Stimulated activated CD8-positive, alpha-beta memory T cell treated with anti-CD3 and anti-CD28 coated beads, Interleukin-15, amount 100 ng/mL, for 24 hours (primary cell): ENCODE measurements at places on chromosomes 5 and 9.

DNA sequence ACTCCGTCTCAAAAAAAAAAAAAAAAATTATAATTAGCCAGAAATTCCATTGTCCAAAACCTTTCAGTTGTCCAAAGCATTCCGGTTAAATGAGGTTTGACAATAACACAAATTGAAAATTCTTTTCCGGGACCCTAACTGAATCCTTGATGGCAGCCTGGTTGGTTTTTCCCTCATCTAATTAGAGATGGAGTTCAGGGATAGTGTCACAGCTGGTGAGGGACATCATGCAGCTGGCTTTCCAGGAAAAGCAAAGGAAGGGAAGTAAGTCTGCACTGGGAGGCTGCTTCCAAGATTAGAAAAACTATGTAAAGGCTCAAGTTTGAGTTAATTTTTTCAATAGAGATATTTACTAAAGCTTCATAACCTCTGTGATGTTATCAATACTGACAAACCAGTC is 195.4 kb downstream of the ADAMTS12 start:
- no peak for DNase-seq

GRCh38 chr5:172816925-172817562 is 17.0 kb upstream of the ERGIC1 start:
- no peak for DNase-seq

- DNase-seq: no peak
Measured at GRCh38 chr9:96156171-96156974, 145.6 kb downstream of the HSD17B3 start.

GRCh38 chr9:87140605-87141109 is 193.4 kb upstream of the GAS1 start:
- DNase-seq: no peak

GRCh38 chr9:93298498-93299417 is 114.8 kb downstream of the WNK2 start:
- no peak for DNase-seq

DNA sequence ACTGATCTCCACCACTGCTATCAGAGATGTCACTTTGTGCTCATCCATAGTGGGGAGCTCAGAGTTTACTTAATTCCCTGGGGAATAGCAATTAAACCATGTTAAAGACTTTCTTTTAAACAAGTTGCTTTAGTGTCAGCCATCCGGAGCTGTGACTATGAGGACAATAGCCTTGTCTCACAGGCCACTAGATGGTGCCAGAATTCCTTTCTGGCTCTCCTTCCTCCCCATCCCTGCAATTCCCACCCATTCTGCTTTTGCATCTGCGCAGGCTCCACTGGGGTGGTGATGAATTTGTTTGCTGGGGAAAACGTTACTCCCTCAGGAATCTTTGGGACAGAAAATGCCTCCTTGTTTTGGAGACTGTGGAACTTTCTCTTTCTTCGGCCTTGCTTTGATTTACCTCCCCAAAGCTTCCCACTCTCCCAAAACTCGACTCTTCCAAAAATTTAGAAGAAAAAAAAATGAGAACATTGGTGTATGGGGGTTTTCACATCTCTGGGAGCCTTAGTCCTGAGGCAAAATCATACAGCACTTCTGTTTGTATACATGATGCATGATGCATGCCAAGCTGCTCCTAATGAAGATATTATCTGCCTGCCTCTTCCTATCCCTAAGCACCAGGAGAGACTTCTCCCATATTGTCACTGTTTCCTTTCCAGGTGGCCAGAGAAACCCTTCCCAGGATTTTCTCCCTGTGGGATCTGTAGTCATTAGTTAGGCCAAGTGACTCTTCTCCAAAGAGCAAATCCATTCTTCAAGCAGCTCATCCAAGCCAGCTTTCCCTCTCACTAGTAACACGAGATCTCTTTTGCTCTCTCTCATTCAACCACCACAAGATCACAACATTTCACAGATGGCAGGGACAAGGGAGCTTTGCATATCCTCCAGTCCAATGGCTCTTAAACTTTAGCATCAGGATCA is 466.1 kb downstream of the TLR4 start:
- no peak for DNase-seq

- no peak for DNase-seq
Measured at GRCh38 chr5:6770826-6771607, 57.8 kb downstream of the TENT4A start.

GRCh38 chr5:180618829-180619562 is 27.7 kb upstream of the SCGB3A1 start:
- DNase-seq: no peak

DNA sequence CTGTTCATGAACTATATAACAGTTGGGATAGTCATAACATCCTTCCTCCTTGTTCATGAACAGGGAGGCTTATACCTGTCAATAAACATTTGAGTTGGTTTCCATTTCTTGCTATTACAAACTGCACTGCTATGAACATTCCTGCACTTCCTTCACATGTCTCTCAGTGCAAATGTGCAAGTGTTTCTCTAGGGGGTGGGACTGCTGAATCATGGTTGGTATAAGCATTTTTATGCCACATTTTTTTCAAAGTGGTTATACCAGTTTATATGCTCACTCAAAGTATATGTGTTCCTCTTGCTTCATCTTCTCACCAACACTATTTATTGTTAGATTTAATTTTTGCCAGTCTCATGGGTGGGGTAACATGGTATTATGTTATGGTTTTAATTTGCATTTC is 25.8 kb upstream of the TPD52L3 start:
- no peak for DNase-seq
